ENCODE measurements at places on chromosomes 11 and 22. TPM values are rescaled to one million over a fixed set of nuclear protein-coding genes. Genes with fewer than 3 reads are reported as not detected.

DNA sequence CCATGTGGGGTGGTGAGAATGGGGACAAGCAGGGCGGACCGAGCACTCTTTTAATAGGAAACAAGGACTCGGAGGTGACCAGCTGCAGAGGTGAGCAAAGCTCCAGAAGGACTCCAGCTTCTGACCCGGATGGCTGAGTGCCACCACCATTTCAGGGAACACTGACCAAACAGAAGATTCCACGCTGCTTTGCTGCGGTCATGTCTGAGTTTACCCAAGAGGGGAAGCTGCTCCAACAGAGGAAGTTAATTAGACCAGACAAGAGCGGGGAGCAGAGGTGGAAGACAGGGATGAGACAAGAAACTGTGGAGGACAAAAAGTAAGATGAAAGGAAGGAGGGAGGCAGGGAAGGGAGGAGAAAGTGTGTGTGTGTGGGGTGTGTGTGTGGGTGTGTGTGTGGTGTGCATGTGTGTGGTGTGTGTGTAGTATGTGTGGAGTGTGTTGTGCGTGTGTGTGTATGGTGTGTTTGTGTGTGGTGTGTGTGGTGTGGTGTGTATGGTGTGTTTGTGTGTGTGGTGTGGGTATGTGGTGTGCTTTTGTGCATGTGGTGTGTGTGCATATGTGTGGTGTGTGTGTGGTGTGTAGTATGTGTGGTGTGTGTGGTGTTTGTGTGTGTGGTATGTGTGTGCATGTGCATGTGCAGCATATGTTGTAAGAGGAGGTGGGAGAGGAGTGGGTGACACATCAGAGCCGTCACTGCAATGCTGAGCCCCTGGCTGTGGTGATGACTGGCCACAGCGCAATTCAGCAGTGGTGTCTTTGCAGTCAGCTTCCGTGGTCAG is 82.2 kb upstream of the AKIP1 start:
- no peaks in the 10 kb centered on the region for H3K36me3 ChIP-seq
- H3K27ac ChIP-seq: no peak overlapping the region
- H3K4me3 ChIP-seq: no peak overlapping the region
- DNase-seq: no peak
- peaks cover 18% of the 10 kb centered on the region for H3K4me1 ChIP-seq

DNA sequence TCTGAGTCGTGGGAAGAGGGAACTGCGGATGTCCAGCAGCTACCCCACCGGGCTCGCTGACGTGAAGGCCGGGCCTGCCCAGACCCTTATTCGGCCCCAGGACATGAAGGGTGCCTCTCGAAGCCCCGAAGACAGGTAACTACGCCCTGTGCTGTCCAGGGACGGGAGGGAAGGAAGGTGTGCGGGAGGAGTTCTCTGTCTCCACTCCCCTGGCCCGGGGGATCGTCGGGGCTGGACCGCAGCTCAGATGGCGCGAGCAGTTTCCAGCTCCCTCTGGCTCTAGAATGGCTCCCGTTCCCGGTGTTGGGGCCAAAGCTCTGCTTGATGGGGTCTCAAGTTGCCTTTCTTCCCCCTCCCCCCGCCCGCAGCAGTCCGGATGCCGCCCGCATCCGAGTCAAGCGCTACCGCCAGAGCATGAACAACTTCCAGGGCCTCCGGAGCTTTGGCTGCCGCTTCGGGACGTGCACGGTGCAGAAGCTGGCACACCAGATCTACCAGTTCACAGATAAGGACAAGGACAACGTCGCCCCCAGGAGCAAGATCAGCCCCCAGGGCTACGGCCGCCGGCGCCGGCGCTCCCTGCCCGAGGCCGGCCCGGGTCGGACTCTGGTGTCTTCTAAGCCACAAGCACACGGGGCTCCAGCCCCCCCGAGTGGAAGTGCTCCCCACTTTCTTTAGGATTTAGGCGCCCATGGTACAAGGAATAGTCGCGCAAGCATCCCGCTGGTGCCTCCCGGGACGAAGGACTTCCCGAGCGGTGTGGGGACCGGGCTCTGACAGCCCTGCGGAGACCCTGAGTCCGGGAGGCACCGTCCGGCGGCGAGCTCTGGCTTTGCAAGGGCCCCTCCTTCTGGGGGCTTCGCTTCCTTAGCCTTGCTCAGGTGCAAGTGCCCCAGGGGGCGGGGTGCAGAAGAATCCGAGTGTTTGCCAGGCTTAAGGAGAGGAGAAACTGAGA is 1.4 kb downstream of the ADM start:
- H3K4me3 ChIP-seq: peak overlapping the region; percentile 87
- H3K4me1 ChIP-seq: peaks cover 32% of the 10 kb centered on the region
- no peaks in the 10 kb centered on the region for H3K36me3 ChIP-seq
- H3K27me3 ChIP-seq: no peaks in the 10 kb centered on the region

DNA sequence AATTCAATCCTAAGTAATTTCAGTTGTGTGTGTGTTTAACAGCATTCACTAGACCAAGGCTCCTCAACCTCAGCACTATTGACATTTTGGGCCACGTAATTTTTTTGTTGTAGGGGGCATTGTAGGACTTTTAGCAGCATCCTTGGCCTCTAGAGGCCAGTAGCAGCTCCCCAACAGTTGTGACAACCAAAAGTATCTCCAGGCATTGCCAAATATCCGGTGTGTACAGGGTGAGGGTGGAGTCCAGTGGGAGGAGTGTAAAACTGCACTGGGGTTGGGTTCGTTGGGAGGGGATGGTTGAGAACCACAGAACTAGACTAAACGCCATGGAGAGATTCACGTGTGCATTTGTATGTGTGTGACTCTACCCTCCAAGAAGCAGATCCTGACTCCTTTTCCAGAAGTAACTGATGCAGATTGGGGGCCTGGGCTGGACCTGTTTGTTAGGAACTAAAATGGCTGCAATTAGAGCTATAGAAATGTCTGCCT is 5.9 kb upstream of the PHF21A start:
- no peaks in the 10 kb centered on the region for H3K27me3 ChIP-seq
- DNase-seq: peak; percentile 81
- H3K36me3 ChIP-seq: no peaks in the 10 kb centered on the region

DNA sequence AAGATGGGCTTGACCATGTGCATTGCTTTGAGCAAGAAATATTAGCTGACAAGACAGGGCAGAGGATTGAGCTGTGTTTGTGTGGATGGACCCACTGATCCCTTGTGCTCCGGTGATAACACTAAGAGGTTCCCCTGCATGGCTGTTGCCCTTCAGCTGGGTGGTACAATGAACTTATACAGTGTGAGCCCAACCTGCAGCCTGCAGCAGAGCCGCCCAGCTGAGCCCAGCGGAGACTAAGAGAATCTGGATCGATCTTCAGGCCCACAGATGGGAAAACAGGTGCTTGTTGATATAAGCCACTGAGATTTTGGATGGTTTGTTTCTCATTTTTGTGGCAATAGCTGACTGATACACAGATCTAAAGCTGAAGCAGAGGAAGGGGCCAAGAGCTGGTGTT is 177.4 kb upstream of the SYT13 start:
- H3K36me3 ChIP-seq: no peaks in the 10 kb centered on the region
- no peaks in the 10 kb centered on the region for H3K4me1 ChIP-seq
- no peak overlapping the region for H3K4me3 ChIP-seq
- H3K27ac ChIP-seq: no peak overlapping the region

Gene GLYAT
- total RNA-seq: not detected

Gene CTTN
- 570 TPM for total RNA-seq

Data from PC-9 (cell line).